ENCODE measurements at places on chromosomes 11 and 22. TPM values are rescaled to one million over a fixed set of nuclear protein-coding genes. Genes with fewer than 3 reads are reported as not detected.

The DENND5A gene
- total RNA-seq = 138 TPM

The MAPK8IP2 gene
- 0.38 TPM for total RNA-seq

The KCNJ11 gene
- total RNA-seq = 0.32 TPM

The MMP11 gene
- total RNA-seq = 8.6 TPM

The CD3E gene
- total RNA-seq = not detected

The ART1 gene
- not detected for total RNA-seq

The RPS19BP1 gene
- 49.6 TPM for total RNA-seq

The ANKRD42 gene
- 2.3 TPM for total RNA-seq

The EMID1 gene
- total RNA-seq = 3.5 TPM

The CARD18 gene
- not detected for total RNA-seq

Measured in bladder microvascular endothelial cell (primary cell).